Right lobe of liver (tissue), 6 donors: ENCODE measurements at places on chromosomes 12 and 14.

DNA sequence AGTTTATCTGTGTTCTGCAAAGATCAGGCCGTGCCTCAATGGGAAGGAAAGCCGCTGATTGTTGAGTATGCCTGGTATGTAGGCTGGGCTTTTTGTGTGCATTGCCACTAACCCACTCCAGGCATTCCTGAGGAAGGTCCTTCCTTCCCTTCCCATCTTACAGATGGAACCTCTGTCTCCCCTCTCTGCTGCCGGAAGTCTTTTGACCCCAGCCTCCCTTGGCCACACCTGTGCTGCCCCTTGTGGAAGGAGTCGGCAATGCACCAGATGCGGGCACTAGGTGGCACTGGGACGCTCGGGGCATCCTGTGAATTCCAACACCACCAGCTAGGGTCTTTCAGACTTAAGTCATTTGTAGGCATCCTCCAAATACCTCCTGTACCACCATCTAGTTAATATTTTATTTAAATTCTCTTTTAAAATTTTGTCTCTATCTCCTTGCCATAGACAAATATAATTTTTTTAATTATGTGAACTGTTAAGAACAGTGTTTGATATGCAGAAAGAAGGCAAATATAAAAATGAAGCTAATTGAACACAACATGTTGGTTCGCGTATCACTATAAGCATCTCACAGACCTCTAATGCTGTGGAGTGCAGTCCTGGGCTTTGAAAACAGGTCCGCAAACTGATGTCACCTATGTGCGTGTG is 99.6 kb downstream of the RIN3 start:
- DNase-seq, result no peak

- no peak for DNase-seq
These were observed 40.1 kb upstream of the CISTR start for GRCh38 chr12:53791735-53792326.

- no peak for DNase-seq
These were observed 51.7 kb upstream of the KICS2 start for GRCh38 chr12:64273527-64274403.

- no peak for DNase-seq
These were observed 1200.2 kb downstream of the LRFN5 start for GRCh38 chr14:42806909-42807315.

DNA sequence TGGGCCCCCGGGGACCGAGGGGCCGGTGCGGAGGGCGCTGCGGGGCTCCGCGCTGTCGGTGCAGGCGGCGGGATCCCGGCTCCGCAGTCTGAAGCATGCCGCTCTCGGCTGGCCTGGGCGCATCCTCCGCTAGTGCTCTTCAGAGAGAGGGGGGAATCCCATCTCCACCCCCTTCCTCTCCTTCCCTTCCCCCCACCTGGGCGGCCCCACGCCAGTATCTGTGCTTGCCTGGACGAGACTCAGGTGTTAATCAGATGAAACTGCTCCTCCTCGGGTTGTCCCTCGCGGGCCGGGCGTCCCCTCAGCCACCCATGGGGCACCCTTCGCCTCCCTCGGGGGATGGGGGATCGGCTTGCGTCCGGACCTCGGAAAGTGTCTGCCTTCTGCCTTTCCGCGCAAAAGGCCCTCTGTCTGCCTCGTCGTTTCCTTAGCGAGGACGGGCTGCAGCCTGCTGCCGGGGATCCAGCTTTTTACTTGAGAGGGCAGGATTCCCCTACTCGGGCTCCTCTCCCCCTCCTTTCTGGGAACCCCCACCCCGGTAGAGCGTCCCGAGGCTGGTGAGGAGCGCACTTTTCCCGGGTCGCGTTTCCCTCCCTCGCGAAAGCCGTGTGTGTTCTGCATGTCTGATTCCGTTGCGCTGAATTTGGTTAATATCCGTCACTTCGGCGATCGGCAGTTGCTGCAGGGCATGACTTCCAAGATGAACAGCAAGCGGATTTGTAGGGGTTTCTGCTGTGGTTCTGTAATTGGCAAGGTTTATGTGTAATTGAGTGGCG is 1.1 kb downstream of the GPHN start:
- DNase-seq, result peak; percentile 79

- no peak for DNase-seq
These were observed 243.6 kb downstream of the DPY19L2 start for GRCh38 chr12:63424671-63425070.

DNA sequence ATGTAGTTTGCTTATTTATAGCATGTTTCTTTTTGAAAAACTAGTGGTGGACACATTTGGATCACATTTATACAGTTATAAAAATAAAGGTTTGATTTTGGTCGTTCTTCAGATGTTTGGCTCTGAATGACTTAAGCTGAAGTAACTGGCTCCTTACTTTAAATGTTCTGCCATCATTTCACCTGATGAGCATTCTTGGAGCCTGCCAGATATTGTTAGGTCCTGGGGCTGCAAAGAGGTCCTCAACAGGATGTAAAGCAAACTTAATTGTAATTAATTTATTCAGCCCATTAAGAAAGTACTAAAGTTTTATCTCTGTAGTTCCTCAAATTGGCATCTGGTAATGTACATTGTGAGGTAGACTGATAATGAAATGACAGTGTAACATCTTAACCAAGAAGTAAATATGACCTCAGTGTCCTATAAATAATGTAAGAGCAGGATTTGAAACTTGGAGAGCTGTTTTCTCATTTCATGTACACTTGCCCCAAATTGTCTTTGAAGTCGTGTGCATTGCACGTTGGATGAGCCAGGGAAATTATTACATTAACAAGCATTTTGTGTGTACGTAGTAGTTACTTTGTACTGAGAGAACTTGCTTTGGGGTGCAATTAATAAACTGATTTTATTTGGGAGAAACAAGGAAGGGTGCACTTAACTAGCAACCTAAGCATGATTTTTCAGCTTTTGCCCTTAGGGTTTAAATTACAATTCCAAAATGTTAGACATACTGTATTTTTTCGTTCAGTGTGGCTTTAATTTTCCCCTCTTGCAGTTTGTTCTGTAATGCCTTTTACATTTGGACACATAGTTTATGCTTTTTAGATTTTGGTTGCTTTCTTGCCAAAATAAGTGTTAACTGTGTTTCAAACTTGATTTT is 7.5 kb downstream of the EIF5 start:
- no peak for DNase-seq

DNA sequence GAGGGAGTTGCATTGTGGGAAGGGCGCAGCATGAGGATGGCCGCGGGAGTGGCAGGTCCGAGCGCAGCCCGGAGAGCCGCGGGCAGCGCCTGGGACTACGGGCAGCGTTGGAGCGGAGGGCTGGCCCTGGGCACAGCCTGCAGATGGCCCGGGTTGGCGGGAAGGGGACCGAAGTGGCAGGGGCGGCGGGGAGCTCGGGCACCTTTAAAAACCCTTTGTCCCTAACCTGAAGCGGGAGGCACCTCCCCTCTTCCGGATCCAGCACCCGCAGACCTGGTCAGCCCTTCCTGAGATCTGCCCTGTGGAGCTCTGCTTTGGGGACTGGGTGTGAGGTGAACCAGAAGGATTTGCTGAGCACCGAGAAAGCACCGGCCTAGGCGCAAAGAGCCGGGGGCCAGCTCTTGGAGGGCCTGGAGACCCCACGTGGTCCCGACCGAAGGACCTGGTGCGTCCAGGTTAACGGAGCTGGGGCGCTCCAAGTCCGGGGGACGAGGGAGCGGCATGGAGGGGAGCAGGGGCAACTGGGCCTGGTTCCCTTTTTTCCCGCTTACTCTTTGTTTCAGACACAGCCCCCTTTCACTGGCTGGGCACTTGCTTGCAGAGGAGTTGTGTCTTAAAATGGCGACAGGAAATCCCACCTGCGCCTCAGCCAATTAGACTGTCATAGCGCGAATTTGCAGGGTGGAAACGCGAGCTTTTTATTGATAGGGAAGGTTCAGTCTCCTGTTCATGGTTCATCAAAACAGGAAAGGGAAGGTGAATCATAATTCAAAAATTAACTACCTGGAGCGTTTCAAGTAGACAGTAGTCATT is 792 bp upstream of the SLC38A1 start:
- DNase-seq, result peak; percentile 49

- DNase-seq, result no peak
These were observed 10.8 kb downstream of the VTI1B start for GRCh38 chr14:67663633-67664032.

- DNase-seq, result no peak
These were observed 71.1 kb downstream of the PTPRR start for GRCh38 chr12:70849265-70849960.

- DNase-seq, result no peak
These were observed 1.4 kb downstream of the ISCU start for GRCh38 chr12:108563804-108564151.
